ENCODE measurements at places on chromosomes 4 and X.

- DNase-seq: no peak
These were observed 81.2 kb downstream of the LIMCH1 start for GRCh38 chr4:41619161-41619560.

DNA sequence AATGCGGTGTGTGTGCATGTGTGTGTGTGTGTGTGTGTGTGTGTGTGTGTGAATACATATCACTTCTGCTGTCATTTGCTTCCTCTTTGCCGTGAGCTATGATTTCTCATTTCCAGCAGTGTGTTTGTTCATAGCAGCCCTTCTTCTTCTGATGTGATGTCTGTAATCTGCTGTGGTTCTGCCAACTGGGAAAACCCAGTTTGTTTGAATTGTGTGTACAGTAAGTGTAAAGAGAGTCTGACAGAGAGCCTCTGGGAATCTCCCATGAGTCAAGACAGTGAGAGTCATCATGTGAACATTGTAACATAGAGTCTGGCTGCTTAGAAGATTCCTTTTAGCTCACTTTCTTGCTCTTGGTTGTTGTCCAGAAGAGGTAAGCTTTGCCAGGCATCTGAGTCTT lies 8.4 kb upstream of the NWD2 start:
- DNase-seq: no peak

- DNase-seq: no peak
These were observed 28.4 kb upstream of the TADA2B start for GRCh38 chr4:7014815-7015214.

DNA sequence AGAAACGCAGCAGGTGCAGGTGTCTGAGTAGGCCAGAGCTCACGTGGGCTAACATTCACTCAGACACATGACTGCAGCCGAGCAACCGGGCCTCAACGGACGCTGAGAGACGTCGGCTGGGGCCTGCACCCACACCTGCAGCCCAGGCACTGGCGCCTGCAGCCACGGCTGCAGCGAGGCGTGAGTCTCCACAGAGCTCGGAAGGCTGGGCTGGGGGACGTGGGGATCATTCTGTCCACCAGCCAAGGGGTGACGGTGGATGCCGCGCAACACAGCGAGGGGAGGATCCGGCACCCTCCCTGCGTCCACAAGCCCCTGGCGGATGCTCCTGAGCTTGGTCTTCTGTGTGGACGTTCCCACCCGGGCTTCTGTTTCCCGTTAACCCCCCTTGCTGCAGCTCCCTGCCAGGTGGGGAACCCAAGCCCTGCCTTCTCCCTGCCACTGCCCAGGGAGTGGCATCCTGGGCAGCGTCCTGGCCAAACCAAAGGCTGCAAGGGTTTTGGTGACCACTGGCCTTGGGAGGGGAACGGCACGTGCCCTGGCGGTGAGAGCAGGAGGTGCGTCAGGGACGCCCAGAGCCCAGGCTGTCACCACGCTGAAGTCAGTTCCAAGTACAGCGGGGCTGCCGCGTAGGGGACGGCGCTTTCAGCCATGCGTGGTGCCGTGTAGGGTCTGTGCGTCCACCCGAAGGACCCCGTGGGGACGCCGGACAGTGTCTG lies 16.3 kb downstream of the PPP2R3B start:
- DNase-seq: no peak

DNA sequence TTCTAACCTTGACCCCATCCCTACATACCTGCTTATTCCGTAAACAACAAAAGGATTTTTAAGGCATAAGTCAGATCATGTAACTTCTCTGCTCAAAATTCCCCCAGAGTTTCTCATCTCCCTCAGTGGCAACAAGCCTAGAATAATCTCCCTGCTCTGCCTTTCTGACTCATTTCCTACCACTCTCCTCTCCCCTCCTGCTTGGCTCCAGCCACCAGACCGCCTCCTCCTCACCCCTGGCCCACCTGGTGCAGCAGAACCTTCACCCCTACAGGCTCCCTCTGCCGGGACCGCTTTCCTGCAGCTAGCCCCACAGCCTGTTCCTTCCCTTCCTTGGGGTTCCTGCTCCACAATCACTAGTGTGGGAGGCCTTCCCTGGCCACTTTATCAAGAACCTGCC lies 32.1 kb downstream of the TSPAN5 start:
- no peak for DNase-seq

DNA sequence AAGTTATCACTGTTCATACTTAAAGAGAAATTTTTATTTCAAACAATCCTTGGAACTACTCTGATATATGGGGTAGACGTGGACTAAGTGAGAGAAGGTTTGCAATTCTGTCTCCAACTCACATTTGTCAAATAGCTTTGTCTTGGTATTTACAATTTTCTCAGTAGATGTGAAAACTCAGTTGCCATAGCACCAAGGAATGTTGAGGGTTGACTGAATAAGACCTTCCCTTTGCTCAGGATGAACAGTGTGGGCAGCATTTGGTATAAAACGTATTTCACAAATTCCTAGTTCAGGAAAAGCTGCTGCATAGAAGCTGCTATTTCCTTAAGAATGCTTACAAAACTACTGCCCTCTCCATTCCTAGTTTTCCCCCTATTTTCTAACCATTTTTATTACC lies 399.5 kb downstream of the NKX6-1 start:
- DNase-seq: no peak

DNA sequence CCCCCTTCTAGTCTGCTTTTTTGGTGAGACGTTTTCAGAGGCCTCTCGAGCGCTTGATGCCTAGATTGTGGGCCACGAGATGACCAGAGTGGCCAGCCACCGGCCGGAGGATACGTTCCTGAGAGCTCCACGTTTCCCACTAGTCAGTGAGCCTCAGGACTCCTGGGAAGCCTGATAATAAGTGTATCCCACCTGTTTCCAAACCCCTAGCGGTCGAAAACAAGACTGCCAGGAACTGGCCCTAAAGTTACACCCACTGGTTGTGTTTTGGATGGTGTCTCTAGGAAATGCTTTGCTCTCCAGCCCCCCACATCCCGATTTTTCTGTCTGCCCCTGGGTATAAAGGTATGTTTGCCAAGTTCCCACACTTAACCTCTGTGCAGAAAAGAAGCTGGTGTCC lies 4.6 kb upstream of the RS1 start:
- no peak for DNase-seq

DNA sequence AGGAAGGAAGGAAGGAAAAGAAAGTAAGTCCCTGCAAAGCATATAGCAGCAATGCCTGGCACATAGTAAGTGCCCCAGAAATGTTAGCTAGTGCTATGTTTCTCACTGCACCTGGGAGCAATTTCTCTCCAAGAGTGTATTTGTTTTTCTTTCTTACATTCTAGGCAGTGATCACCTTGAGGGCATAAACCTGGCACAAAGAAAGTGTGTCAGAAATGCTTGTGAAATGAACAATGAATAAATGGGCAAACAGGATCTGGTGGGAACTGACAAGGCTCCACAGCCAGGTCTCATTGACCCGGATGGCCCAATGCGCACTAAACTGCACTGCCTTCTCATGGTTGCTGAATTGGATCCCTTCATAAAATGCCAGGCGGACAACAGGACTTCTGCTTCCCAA lies 316.4 kb downstream of the LDB2 start:
- DNase-seq: no peak

DNA sequence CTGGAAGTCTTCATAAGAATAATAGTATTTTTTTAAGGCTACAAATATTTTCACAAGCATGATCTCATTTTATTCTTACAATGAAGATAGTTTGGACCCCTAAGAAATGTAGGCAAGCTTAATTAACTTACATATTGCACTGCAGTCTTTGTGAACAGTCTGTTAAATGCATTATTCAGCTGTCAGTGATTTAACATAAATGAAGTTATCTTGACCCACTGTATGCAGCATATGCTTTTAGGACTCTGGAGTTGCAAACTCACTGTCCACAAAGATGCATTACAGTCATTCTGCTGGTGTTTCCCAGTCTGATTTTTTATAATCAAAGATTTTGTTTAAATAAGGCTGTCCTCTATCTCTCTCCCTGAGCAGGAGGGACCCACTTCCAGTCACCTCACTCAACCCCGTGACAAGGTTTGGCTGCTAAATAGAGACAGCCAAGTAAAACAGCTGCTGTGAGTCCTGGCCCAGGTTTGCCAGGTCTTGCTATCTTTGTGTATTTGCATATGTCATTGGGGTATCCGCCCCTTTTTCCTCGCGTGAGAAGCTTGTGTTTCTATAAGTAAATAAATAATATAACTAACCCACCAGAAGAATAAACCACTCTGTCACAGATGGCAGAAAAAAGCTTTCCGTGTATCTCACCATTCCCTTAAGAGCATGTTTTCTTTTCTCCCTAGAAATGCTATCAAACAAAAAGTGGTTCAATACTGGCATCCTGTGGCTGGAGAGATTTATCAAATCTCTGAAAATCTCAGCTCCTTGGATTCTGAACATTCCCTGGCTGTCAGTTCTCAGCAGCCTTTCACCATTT lies 67.0 kb downstream of the SLC7A11 start:
- DNase-seq: no peak

DNA sequence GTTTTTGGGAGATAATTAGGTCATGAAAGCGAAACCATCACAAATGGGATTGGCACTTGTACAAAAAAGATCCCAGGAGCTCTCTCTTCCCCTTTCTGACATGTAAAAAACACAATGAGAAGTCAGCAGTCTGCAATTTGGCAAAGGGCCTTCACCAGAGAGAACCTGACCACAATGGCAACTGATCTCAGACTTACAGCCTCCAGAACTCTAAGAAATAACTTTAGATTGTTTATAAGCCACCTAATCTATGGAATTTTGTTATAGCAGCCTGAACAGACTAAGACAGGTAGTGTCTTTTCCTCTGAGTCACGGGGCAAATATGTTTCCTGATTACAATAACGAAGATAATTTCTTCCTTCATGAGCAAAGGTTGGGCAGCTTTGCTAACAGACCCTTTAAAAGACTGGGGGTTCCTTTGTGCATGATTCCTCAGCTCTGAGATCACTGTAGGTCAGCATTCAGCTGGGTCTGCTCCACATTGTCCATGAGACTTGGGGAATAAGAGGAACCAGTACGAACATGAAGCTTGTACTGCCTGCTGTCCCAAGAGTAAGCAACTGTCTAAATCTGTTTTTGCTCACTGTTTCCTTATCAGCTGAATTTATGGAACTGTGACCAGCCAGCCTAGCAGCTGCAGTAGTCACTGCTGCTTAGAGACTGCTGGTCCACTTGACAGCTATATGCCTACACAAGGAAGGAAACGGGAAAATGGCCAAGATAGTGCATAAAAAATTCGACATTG lies 191.6 kb downstream of the ANAPC10 start:
- DNase-seq: no peak

DNA sequence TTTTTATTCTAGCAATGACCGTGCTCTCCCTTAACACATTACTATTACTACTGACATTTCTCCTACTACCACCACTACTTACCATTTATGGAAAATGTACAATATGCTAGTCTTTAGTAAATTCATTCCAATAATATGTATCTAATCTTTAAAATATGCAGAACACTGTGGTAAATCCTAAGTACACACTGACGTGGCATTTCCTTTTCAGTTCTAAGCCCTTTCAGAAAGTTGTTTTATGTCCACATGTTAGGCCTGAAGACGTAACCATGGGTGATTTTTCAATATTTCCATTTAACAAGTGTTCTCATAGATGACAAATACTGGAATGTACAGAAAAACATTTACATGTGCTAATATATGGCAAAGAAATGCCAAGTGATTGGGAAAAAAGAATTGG lies 268.6 kb upstream of the SLIT2 start:
- DNase-seq: no peak

GRCh38 chrX:16433021-16433420 lies 216.9 kb upstream of the S100G start:
- DNase-seq: no peak

GRCh38 chr4:39480902-39481695 lies 22.2 kb downstream of the LIAS start:
- no peak for DNase-seq

DNA sequence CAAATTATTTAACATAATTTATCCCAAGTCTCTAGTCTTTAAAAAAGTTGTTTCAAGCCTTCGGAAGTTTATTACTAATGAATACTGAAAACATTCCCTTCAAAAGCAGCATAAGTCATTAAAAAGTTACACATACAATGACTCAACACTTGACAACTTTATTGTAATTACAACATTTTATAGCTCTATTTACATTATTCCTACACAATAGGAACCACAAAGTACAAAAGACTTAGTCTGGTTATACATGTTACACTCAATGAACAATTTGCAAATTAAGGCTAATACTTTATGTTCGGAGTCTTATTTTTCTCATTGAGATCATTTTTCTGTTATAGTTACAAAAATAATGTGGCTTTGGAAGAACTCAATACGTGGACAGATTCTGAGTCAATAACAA lies 114.4 kb upstream of the POF1B start:
- no peak for DNase-seq

DNA sequence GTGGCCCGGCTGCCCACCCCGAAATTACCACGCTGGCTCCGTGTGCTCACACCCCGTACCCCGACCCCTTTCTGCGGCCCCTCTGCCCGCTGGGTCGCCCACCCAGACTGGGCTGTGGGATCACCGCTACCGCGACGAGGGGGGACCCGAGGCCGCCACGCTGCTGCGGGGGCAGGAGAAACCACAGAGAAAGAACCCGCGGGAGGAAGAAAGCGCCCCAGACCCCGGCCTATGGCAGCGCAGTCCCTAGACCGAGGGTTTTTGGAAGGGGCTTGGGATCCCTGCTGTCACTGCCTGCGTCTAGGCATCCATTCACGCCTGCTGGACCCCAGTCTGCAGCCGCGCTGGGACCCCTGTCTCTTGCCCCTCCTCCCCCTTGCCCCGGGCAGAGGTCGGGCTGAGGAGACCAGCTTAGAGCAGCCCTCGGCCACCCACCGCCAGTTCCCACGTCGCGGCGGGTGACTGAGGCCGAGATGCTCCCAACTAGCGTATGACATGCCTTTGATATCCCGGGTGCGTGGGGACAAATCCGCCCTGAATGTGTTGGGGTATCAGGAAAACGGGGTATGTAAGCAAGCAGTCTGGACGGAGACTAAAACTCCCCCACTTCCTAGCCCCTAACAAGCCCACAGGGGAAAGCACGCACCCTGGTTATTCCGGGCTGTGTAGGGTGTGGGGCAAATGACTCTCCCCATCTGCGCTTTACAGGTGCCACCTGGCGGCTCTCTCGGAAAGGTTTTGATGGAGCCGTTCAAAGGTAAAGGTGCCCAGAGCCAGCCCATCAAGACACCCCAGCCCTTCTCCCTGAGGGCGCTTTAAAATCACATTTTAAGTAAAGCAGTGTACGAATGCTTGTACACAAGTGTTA lies 862 bp upstream of the INPP4B start:
- peak; percentile 34 for DNase-seq

GRCh38 chr4:75672461-75673026 lies 667 bp downstream of the G3BP2 start:
- DNase-seq: peak; percentile 42

DNA sequence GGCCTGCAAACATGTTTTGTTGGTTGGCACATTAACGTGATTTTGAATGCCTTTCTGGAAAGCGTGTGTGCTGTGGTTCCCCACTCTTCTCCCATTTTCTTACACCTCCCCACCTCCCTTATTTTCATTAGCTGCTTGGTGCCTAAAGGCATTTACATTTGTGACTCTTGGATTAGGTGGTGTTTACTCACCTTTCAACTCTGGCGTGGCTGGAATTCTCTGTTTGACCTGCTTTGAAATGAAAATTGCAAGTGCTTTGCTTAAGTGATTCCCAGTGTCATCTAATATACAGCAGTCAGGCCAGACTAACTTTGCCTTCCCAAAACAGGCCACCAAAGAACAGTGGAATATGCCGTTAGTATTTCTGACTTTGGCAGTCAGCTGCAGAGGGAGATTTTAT lies 80.5 kb downstream of the NHSL2 start:
- no peak for DNase-seq
